ENCODE measurements at places on chromosomes 1 and 21.

- no peak for DNase-seq
These were observed 133.9 kb downstream of the PEX14 start for GRCh38 chr1:10608690-10609089.

DNA sequence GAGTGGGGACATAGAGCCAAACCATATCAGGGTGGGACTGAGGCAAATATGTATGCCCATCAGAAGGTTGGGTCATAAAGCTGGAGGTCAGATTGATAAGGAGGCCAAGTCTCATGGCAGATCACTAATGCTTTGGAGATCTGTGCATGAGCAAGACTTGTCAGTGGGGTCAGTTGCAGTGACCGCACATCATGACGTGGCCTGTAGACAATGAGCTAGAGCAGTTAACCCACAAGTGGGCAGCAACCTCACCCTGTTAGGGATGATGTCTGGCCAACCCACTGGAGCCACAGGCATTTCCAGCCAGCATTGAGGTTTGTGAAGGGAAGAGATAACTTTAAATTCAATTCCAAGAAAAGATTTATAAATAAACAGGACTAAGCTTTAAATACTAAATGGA is 66.7 kb downstream of the XCL1 start:
- no peak for DNase-seq

GRCh38 chr21:31184459-31184858 is 146.2 kb upstream of the KRTAP19-8 start:
- DNase-seq, result no peak

DNA sequence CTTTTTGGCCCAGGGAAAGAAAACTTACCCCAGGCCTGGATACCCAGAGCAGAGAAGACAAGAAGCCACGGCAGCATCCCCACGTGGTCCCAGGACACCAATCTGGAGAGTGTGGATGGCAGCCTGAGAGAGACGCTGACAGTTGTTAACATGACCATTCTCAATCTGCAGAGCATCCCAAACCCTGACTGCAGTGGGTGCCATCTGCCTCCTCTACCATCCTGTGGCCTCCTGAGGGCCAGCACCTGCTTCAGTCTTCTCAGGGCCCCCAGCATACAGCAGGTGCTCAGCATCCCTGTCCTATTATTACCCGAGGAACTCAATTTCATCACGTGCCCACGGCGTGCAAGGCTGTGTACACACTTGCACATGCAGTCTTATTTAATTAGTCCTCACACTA is 785 bp downstream of the PGLYRP4 start:
- DNase-seq, result no peak

DNA sequence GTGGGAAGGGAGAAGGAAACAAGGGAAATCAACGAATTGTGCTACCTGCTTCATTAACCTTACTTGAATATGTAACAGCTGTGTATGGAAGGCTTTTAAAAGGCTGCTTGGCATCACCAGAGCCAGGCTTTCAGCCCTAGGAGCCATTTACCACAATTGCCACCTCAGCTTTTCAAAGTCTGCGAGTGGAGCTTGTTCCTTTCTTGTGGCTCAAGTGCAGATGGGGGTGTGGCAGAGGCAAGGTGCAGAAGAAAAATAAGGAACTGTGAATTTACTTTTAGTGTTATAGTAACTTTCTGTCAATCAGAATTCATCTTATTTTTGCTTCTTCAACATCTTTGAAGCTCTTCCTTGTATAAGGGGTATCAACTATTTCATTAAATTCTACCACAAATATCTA is 17.6 kb downstream of the CLCA2 start:
- DNase-seq, result no peak

DNA sequence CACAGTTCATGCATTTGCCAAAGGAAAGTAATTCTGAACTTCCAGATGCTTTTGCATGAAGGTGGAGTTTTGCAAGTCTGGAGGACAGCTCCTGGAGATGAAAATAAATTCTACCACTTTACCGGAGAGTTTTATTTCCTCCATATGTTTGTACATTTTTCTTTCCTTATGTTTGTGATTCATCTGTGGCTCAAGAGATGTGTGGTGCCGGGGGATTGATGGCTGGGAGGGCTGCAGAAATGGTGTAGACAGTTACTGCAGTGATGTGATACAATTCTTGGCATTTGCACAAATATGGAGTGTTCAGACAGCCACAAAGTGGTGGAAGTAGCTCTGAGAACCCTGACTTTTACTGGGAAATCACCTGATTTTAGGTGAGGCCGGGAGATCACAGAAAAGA is 58.5 kb upstream of the ASB17 start:
- no peak for DNase-seq

DNA sequence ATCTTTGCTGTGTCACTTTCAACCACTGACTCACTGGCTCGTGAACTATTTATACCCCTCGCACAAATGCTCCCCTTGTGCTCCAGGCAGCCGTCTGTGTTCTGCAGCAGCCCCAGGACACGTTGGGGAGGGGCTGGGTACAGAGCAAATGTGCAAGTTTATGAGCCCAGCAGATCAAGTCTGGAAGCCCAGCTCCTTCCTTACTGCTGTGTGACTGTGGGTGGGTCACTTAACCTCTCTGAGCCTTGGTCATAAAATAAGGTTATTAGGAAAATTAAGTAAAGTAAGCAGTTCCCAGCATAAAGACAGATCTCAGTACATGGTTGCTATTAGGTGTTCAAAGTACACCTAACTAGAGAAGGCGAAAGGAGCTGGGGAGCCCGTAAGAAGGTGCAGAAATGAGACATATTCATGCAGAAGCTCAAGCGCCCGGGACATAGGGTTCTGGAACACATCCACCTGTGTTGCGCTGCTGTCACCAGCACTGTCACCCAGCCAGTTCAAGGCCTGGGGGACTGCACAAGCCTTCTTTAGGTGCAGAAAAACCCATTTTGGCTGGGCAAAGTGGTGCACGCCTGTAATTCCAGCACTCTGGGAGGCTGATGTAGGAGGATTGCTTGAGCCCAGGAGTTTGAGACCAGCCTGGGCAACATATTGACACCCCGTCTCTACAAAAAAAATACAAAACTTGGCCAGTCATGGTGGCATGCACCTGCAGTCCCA is 13.8 kb downstream of the EFHD2 start:
- no peak for DNase-seq

GRCh38 chr1:197150336-197151005 is 4.0 kb upstream of the ASPM start:
- DNase-seq, result no peak
